Activated CD4-positive, alpha-beta memory T cell treated with anti-CD3 and anti-CD28 coated beads, Interleukin-2, amount 10 ng/mL, durations not matched to agents 7 days and 5 days (primary cell): ENCODE measurements at places on chromosomes 4 and X.

- DNase-seq = no peak
Observed at GRCh38 chr4:42781315-42781714, 111.2 kb upstream of the GRXCR1 start.

- DNase-seq = no peak
Observed at GRCh38 chr4:165361810-165362209, 17.0 kb upstream of the CPE start.

DNA sequence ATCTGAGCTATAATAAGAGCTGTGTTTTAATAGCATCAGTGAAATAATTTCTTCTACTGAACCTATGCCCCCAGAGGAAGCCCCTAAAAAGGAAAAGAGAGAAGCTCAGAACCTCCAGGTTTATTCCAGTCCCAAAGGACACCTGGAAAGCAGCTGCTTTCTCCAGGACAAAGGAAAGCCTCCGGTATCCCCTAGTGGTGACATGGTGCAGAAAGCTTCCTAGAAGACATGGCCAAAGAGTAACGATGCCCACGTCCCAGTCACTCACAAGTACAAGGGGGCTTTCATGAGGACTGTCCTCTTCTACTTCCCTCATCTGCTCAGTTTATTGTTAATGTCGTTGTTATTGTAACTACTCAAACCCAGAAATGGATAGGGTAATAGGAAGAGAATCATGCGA is 343.9 kb downstream of the UNC5C start:
- DNase-seq = no peak

DNA sequence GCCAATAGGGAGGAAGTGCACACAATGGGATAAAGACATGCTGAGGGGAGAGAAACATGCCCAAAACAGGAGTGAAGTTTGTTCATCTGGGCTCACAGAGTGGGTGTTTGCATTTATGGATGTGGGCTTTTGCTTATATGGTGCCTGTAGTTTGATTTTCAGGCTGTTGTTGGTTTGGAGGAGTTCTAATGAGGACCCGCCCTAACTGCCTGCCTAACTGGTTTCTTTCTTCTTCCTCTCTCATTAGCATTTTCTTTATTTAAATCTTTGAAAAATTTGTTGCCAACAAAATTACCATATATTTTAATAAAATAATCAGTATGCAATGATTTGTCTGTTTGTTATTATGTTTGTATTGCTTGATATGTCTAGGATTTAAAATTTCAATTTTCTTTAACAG is 1965.8 kb downstream of the C4orf33 start:
- DNase-seq = no peak

- no peak for DNase-seq
Observed at GRCh38 chrX:150775569-150776350, 82.6 kb downstream of the MTMR1 start.

- DNase-seq = no peak
Observed at GRCh38 chrX:72015383-72015782, 104.7 kb downstream of the NHSL2 start.

DNA sequence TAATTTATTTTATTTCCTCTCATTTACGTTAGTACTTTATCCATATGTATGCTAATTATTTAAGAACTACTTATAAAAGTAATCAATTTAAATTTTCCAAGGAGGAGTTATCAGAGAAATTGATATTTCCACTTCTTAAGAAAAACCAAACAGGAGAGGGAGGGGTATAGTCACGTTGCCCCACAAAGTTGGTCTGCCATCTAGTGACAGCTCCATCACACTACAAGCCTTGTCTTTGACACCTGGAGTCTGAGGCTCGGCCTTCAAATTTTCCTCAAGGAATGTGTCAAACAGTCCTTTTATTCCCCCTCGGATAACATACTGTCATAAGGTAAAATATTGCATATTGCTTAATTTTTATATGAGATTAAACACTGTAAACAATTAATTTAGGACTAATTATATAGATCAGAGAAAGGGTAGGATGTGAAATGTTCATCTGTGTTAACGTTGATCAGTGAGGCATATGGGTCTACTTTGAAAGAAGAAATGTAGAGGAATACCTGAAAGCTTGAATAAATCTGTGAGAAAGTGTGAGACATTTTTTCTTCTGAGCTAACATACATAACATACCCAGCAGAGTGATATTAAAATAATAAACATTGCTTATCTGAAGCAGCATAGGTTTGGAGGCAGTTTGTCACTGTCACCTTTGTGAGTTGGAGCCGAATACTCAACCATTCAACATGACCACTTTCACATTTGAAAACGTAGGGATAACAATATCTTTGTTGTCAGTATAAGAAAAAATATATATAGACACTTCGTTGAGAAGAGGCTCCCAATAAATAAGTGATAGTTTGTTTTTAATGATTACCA is 114.4 kb downstream of the GLRA3 start:
- peak; percentile 16 for DNase-seq

- peak; percentile 16 for DNase-seq
Observed at GRCh38 chrX:18353931-18354368, 538 bp downstream of the SCML2 start.

- DNase-seq = peak; percentile 57
Observed at GRCh38 chr4:15963001-15963451, at the start of gene FGFBP2. Gene FGFBP2, minus strand, starts transcription at chr4:15963175. Its CDS starts 46 bp downstream, at chr4:15963129.

DNA sequence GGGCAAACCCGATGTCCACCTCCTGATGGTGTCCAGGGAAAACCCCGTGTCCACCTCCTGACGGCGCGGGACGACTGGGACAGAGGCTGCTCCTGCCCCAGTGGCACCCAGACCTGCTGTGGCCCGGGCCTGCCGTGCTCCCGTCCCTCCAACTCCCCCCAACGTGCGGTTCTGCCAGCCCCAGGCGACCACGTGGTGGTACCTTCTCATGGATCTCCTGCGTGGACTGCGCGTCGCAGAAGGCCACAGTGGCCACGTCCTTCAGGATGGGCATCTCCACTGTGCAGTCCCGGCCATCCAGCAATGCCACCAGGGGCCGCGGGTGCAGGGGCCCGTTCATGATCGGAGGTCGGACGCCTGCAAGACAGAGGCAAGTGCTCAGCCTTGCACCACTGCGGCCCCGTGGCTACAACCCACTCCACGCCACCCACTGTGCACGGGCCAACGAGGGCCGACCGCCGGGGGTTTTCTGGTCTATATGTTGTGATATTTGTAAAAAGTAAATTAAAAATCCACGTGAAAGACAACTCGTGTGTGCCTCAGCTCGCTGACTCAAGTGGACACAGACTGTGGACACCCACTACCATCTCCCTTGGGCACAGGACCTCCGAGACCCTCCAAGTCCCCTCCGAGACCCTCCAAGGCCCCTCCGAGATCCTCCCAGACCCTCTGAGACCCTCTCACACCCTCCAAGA is 10.8 kb downstream of the CTBP1 start:
- DNase-seq = no peak
